ENCODE measurements at places on chromosomes 11 and 22. TPM values are rescaled to one million over a fixed set of nuclear protein-coding genes. Genes with fewer than 3 reads are reported as not detected.
A peak's percentile ranks its signal among the peaks of the same experiment; 100 is the strongest.

GRCh38 chr11:13134886-13135285 is 125.8 kb downstream of the RASSF10 start:
- DNase-seq: no peak
- no peaks in the 10 kb centered on the region for H3K36me3 ChIP-seq
- no peak overlapping the region for H3K4me3 ChIP-seq
- H3K4me1 ChIP-seq: peaks cover 26% of the 10 kb centered on the region
- no peaks in the 10 kb centered on the region for H3K27me3 ChIP-seq

- peaks cover 6% of the 10 kb centered on the region for H3K27me3 ChIP-seq
- H3K36me3 ChIP-seq: no peaks in the 10 kb centered on the region
- H3K4me3 ChIP-seq: no peak overlapping the region
- H3K27ac ChIP-seq: no peak overlapping the region
- no peak for DNase-seq
These were observed 6.5 kb upstream of the CAPN5 start for GRCh38 chr11:77060234-77060633.

GRCh38 chr11:12202661-12203310 is 92.4 kb downstream of the MICAL2 start:
- peaks cover 58% of the 10 kb centered on the region for H3K36me3 ChIP-seq
- peak overlapping the region; percentile 99 for H3K27ac ChIP-seq
- no peak overlapping the region for H3K4me3 ChIP-seq
- H3K4me1 ChIP-seq: peaks cover 55% of the 10 kb centered on the region
- DNase-seq: no peak

- no peak overlapping the region for H3K4me3 ChIP-seq
- peaks cover 17% of the 10 kb centered on the region for H3K4me1 ChIP-seq
- H3K27me3 ChIP-seq: no peaks in the 10 kb centered on the region
- no peak for DNase-seq
These were observed 3.3 kb downstream of the DGCR8 start for GRCh38 chr22:20083157-20083890.

- no peaks in the 10 kb centered on the region for H3K36me3 ChIP-seq
- peaks cover 10% of the 10 kb centered on the region for H3K4me1 ChIP-seq
- H3K4me3 ChIP-seq: no peak overlapping the region
- no peaks in the 10 kb centered on the region for H3K27me3 ChIP-seq
These were observed 73.1 kb downstream of the ZNRF3 start for GRCh38 chr22:28956506-28956905.

GRCh38 chr11:15843309-15843872 is 513.0 kb downstream of the SOX6 start:
- peak; percentile 60 for DNase-seq
- H3K4me3 ChIP-seq: no peak overlapping the region
- no peak overlapping the region for H3K27ac ChIP-seq
- peaks cover 7% of the 10 kb centered on the region for H3K4me1 ChIP-seq

GRCh38 chr11:14500181-14500651 is 605 bp upstream of the COPB1 start:
- peak; percentile 42 for DNase-seq
- H3K27me3 ChIP-seq: no peaks in the 10 kb centered on the region
- H3K36me3 ChIP-seq: peaks cover 31% of the 10 kb centered on the region

GRCh38 chr22:49971232-49972162 is 10.9 kb downstream of the PIM3 start:
- peaks cover 16% of the 10 kb centered on the region for H3K4me1 ChIP-seq
- H3K27ac ChIP-seq: peak overlapping the region; percentile 71
- DNase-seq: no peak
- H3K27me3 ChIP-seq: no peaks in the 10 kb centered on the region
- no peaks in the 10 kb centered on the region for H3K36me3 ChIP-seq
- H3K4me3 ChIP-seq: peak overlapping the region; percentile 38

- DNase-seq: peak; percentile 30
- H3K36me3 ChIP-seq: no peaks in the 10 kb centered on the region
- H3K4me1 ChIP-seq: peaks cover 12% of the 10 kb centered on the region
- peak overlapping the region; percentile 77 for H3K27ac ChIP-seq
These were observed 28.3 kb upstream of the WNT11 start for GRCh38 chr11:76234416-76235232.

- H3K4me3 ChIP-seq: no peak overlapping the region
- H3K36me3 ChIP-seq: no peaks in the 10 kb centered on the region
- peak; percentile 6 for DNase-seq
- no peaks in the 10 kb centered on the region for H3K4me1 ChIP-seq
- H3K27me3 ChIP-seq: no peaks in the 10 kb centered on the region
These were observed 437.4 kb downstream of the JRKL start for GRCh38 chr11:96827164-96827563.

- H3K27me3 ChIP-seq: peaks cover 6% of the 10 kb centered on the region
- no peaks in the 10 kb centered on the region for H3K36me3 ChIP-seq
- no peak overlapping the region for H3K27ac ChIP-seq
- DNase-seq: no peak
These were observed 31.9 kb downstream of the ANKK1 start for GRCh38 chr11:113419454-113420003.

DNA sequence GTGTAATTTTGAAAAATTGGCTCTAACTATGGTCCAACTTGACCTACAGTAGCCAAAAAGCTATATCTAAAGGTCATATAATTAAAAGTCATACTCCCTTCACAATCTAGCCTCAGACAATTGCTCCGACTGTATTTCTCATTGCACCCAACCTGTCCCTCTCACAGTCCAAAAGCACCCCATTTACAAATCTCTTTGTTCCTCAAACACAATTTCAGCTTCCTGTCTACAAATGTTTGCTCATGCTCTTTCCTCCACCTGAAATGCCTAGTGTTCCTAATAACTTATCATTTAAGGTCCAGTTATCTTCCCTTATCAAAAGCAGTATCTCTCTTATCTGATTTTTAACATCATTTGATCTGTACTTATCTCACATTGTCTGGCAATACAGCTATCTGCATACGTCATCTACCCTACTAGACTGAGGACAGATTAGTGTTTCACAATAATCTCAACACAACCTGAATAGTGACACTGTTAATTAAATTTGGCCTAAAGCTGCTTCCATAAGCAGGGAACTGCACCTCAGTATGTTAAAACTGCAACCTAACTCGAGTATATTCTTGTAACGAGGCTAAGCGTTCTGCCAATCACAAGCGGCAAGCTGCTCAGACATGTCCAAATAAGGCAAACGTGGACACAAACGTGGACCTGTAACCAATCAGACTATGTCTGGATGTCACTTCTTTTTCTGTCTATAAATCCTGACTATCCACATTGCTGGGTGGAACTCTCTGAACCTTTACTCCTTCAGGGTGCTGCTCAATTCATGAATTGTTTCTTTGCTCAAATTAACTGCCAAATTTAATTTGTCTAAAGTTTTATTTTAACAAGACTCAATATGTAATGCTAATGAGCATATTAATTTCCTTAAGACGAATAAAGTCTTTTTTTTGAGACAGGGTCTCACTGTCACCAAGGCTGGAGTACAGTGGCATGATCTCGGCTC is 15.9 kb downstream of the PICALM start:
- H3K27me3 ChIP-seq: no peaks in the 10 kb centered on the region
- no peaks in the 10 kb centered on the region for H3K36me3 ChIP-seq
- H3K27ac ChIP-seq: no peak overlapping the region
- peaks cover 4% of the 10 kb centered on the region for H3K4me1 ChIP-seq
- H3K4me3 ChIP-seq: no peak overlapping the region
- no peak for DNase-seq

- DNase-seq: no peak
- no peaks in the 10 kb centered on the region for H3K36me3 ChIP-seq
- no peak overlapping the region for H3K27ac ChIP-seq
- no peak overlapping the region for H3K4me3 ChIP-seq
- H3K4me1 ChIP-seq: no peaks in the 10 kb centered on the region
These were observed 19.9 kb downstream of the IFT27 start for GRCh38 chr22:36756031-36756430.

- peak; percentile 49 for DNase-seq
- no peak overlapping the region for H3K27ac ChIP-seq
- H3K36me3 ChIP-seq: peaks cover 61% of the 10 kb centered on the region
- H3K4me1 ChIP-seq: peaks cover 48% of the 10 kb centered on the region
- peak overlapping the region; percentile 89 for H3K4me3 ChIP-seq
- no peaks in the 10 kb centered on the region for H3K27me3 ChIP-seq
These were observed 3.3 kb downstream of the RBM4 start for GRCh38 chr11:66641834-66642233.

DNA sequence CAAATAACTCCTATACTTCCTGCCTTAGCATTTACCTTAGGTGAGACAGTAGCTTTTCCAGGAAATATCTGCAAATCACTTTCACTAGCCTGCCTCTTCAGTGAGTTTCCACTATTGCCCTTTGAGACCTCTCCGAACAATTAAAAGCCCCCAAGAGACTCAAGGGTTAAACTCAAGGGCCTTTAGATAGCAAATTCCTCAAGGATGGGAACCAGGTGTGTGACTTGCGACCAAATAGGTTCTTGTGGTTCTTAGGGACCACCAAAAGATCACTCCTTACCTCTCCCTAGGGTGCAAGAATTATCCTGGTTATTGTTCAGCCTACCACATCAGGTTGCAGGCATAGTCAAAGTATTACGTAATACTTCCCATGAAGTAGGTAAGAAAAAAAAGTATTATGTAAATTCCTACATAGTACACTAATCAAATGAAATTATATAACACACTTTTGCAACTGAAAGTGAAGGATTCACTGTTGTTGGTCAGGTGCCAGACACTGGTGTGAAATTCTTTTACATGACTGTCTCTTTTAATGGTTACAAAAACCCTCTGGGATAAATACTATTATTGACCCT is 1.4 kb upstream of the RDX start:
- no peak overlapping the region for H3K27ac ChIP-seq
- H3K4me3 ChIP-seq: no peak overlapping the region
- H3K4me1 ChIP-seq: peaks cover 18% of the 10 kb centered on the region
- H3K36me3 ChIP-seq: no peaks in the 10 kb centered on the region

DNA sequence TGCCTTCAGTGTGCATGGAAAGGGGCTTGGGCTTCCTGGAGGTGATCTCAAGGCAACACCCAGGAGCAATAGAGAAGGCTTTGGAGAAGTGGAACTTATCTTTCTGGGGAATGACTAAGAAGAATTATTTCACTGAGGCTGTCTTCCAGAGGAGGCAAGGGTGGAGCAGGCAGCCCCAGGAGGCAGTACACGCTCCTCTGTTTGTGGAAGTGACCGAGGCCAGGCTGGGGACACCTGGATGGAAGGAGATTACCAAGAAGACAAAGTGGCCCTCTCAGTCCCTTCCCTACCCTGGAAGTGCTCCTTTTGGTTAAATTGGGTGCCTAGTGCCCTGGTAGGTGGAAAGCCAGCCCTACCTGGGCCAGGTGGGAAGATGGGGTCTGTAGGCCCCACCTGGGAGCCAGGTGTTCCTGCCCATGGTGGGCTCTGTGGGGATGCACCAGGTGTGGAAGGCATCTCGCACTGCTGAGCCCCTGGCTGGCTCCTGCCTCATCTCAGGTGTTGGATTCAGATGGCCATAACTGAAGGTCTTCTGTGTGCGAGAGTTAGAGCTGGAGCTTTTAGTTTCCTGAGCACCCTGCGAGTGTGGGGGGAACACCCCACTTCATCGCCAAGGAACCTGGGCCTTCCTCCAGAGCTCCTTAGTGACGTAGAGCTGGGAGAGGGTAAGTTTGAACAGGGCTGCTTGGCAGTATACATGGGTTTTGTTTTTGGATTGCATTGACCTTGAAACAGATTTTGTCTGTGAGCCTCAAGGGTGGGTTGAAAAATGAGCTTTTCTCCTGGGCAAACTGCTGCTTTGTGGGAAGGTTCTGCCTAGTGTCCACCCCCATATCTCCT is 46.1 kb downstream of the MICAL2 start:
- peaks cover 59% of the 10 kb centered on the region for H3K36me3 ChIP-seq
- DNase-seq: no peak
- H3K4me3 ChIP-seq: no peak overlapping the region
- no peaks in the 10 kb centered on the region for H3K27me3 ChIP-seq

DNA sequence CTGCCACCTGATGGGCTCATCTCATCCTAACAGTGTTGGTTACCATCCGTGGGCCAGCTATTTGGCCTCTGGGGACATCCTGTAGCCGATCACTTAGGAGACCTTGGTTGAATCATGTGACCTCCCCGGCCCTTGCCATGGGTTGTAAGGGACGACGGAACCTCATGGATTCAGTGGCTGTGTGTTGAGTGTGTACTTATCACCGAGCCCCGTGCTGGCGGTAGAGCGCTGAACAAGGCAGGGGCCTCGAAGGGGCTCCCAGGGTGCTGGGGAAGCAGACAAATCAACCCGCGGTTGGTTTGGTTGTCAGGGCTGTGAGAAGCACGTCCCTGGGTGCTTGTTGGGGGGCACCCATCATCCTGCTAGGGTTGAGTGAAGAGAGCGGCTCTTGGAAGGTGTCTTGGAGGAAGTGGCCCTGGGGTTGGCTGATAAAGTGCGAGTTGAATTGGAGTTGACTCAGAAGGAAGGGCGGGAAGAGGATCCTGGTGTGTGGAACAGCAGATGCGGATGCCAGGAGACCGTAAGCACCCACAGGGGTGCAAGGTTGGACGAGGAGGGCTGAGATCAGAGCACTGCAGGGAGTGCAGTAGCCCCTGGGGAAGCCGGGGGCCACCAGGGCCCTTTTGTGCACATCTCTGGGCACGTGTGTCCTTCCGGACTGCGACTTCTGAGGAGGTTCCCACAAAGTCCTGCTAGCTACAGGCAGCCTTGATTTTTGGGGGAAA is 53.6 kb downstream of the MPPED1 start:
- no peaks in the 10 kb centered on the region for H3K36me3 ChIP-seq
- no peak overlapping the region for H3K27ac ChIP-seq
- H3K4me1 ChIP-seq: no peaks in the 10 kb centered on the region
- no peak overlapping the region for H3K4me3 ChIP-seq
- DNase-seq: no peak

DNA sequence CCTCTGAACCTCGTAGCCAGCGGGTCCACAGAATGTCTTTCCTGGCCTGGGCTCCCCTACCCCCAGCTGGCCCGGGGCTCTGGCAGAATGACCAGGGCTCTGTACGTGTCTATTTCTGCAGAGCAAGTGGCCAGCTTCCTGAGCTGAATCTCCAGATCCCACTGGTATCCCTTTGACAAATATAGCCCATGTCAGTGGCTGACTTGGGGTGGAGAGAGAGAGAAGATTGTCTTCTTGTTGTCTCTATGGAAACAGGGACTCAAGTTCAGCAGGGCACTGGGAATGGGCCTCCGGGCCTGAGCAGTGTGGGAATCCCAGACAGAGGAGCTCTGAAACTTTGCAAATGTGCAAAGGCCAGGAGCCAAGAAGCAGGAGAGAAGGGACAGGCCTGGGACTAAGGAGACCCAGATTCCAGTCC is 33.9 kb downstream of the ANO1 start:
- no peak overlapping the region for H3K27ac ChIP-seq
- H3K27me3 ChIP-seq: no peaks in the 10 kb centered on the region
- H3K36me3 ChIP-seq: no peaks in the 10 kb centered on the region
- no peak for DNase-seq
- H3K4me3 ChIP-seq: no peak overlapping the region

The CNTF gene
- 1.4 TPM for total RNA-seq

The MIOX gene
- 0.91 TPM for total RNA-seq

The CDC42EP2 gene
- 23.0 TPM for total RNA-seq

The LRRC10B gene
- total RNA-seq: 0.12 TPM

The SPDYC gene
- not detected for total RNA-seq

The CARD16 gene
- 2.0 TPM for total RNA-seq

The CRYBB3 gene
- not detected for total RNA-seq

The TBX10 gene
- total RNA-seq: not detected

The ZW10 gene
- total RNA-seq: 16.6 TPM

The TRIM51 gene
- total RNA-seq: not detected
